Upper lobe of right lung (tissue), 1 donor: ENCODE measurements at places on chromosomes 11 and 22.

- DNase-seq = peak; percentile 68
Observed at GRCh38 chr11:43942662-43943371, 380 bp downstream of the C11orf96 start.

- no peak for DNase-seq
Observed at GRCh38 chr11:119572481-119573424, 149.8 kb upstream of the THY1 start.

- DNase-seq = no peak
Observed at GRCh38 chr11:111878385-111878848, 548 bp downstream of the FDXACB1 start.

DNA sequence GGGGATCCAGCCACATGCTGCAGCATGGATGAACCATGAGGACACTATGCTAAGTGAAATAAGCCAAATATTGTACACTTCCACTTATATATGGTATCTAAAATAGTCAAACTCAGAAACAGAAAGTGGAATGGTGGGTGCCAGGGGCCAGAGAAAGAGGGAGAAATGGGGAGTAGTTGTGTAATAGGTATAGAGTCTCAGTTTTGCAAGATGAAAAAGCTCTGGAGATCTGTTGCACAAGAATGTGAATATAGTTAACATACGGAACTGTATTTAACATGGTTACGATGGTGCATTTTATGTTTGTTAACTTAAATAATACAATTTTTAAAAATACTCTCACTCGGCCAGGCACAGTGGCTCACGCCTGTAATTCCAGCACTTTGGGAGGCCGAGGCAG, 21.2 kb downstream of the GDPD5 start:
- no peak for DNase-seq

- DNase-seq = no peak
Observed at GRCh38 chr11:44876194-44876723, 74.4 kb downstream of the TP53I11 start.

GRCh38 chr22:23523713-23524112, 56.4 kb downstream of the IGLL1 start:
- DNase-seq = peak; percentile 34

GRCh38 chr11:97751405-97751804, 1269.3 kb upstream of the CNTN5 start:
- no peak for DNase-seq

DNA sequence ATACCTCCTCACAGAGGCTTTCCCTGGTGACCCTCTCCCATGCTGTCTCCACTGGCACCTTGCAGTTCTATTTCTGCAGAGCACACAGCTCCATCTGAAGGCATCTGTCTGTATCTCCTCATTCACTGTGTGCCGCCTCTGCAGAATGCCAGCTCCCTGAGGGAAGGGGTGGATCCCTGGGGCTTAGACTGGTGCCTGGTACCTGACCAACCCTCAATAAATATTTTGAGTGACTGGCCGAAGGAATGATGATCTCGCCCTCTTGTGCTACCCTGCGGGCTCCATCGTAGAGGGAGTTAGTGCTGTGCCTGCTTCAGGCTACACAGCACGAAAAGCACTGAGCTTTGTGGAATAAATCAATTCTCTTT, 1.6 kb downstream of the CBX7 start:
- peak; percentile 35 for DNase-seq

GRCh38 chr11:22930816-22931594, 70.7 kb upstream of the CCDC179 start:
- no peak for DNase-seq

DNA sequence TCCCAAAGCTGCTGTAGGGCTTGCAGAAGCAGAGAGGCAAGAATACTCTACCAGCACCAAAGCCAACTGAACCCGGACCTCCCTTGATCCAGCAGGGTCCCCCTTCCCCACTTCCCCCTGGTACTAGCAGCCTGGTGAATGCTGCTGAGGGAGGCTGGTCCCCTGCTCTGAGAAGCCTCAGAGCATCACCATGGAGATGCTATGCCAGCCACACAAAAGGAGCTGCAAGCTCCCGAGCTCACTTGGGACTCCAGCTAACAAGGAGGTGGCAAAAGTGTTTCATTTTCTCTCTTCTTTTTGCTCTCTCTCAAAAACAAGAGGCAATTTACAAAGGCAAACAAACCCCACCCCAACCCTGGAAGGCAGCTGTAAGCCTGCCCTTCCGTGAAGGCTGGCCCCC, 509.8 kb downstream of the BUD13 start:
- DNase-seq = no peak

GRCh38 chr11:70481625-70482528, 83.5 kb downstream of the CTTN start:
- DNase-seq = no peak

- DNase-seq = peak; percentile 36
Observed at GRCh38 chr11:2327032-2327431, 25.2 kb downstream of the TSPAN32 start.

DNA sequence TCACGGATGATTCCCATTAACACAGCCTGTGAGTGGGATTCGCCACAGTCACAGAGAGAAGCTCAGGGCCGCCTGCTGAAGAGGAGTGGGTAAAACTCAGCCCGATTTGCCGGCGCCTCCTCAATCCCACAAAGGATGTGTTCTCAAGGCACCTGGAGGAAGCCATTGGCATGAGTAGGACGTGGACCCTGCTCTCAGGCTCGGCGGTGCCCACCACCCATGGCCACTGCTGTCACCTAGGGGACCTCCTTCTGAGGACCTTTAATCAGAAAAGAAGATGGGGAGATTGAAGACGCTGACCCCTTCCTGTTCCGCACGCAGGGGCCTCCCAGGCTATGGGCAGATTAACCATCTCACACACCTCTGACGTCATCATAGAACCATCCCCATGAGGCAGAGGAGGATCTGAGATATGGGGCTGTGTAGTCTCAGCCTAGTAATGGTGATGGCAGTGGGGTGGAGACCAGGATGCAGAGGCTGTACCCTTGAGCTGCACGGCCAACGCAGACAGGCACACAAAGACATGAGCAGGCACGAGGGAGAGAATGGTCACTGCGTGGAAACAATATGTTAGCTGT, 571.8 kb downstream of the BRD1 start:
- DNase-seq = no peak

- no peak for DNase-seq
Observed at GRCh38 chr22:48256041-48256739, 1493.7 kb downstream of the TBC1D22A start.

DNA sequence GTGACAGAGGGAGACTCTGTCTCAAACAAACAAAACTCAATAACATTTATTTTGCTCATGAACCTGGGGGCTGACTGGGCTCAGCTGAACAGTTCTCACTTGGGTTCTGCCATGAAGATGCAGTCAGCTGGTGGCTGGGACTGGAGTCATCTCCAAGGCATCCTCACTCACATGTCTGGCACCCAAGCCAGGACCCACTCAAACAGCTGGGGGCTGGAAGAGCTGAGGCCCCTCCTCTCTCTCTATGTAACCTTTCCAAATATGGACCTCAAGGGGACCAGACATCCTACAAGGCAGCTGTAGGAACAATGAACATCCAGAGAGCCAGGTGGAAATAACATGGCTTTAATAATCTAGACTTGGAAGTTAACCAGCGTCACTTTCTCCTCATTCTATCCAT, 16.8 kb downstream of the HSPA8 start:
- no peak for DNase-seq

DNA sequence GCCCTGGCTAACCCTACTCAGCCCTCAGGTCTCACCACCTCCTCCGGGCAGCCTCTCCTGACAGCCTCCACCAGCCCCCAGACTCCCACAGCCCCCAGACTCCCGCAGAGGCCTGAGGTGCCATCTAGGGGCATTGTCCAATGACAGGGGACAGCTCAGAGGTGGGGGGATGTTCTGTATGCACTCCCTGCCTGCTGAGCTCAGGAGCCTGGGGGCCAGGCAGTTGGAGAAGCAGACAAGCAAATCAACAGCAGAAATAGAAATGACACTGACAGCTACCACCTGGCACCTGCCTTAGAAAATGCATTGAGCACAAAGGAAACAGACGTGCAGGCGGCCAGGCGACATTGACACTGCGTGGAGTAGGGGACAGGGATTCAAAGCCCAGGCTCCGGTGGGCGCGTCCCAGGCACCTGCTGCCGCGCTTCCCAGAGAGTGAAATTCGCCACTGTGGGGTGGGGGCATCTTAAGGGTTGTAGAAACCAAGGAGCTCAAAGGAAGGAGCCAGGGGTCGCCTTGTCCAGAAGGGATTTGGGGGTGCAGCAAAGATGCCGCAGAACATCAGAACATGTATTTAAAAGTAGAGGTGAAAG, 22.5 kb upstream of the WNT7B start:
- peak; percentile 54 for DNase-seq

- no peak for DNase-seq
Observed at GRCh38 chr11:67453816-67454732, 1.1 kb upstream of the CABP4 start.

DNA sequence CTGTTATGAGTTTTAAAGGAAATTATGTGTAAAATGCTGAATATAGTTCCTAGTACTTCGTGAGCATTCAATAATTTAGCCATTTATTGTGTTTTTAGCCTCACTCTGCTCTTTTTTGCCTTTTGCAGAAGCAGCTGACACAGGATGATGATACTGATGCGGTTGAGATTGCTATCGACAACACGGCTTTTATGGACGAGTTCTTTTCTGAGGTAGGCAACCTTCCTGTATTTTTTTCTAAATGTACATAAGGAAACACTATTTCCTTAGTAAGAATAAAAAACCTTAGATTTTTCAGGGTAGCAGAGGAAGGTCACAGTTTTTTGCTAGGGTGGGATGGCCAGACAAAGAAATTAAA, 17.9 kb downstream of the STX3 start:
- DNase-seq = no peak

- no peak for DNase-seq
Observed at GRCh38 chr22:29842740-29843139, 4.7 kb upstream of the ASCC2 start.

- DNase-seq = no peak
Observed at GRCh38 chr11:55791606-55792005, 3.8 kb upstream of the OR5D14 start.

DNA sequence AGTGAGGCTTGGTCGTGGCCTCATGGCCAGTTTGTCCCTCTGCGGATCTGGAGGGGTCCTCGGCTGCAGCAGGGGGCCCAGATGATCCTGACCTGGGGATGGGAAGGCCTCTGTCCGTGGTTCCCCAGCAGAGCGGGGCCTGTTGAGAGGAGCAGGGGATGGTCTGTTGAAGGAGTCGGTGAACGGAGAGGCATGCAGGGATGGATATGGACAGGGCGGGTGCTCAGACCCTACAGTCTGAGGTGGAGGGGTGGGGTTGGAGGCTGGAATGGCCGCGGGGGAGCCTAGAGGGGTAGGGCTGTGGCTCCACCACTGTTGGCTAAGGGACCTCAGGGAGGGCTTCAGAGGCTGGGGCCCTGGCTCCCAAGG, 33.8 kb downstream of the RTN4R start:
- DNase-seq = no peak

- no peak for DNase-seq
Observed at GRCh38 chr22:26546282-26546681, 34.0 kb upstream of the TFIP11 start.
